Choroid plexus epithelial cell (primary cell): ENCODE measurements at places on chromosomes 12 and 14.
A peak's percentile ranks its signal among the peaks of the same experiment; 100 is the strongest.

GRCh38 chr12:130169256-130169655 is 7.0 kb downstream of the FZD10 start:
- no peak for DNase-seq

GRCh38 chr12:15318841-15319240 is 3.5 kb upstream of the PTPRO start:
- DNase-seq = no peak

DNA sequence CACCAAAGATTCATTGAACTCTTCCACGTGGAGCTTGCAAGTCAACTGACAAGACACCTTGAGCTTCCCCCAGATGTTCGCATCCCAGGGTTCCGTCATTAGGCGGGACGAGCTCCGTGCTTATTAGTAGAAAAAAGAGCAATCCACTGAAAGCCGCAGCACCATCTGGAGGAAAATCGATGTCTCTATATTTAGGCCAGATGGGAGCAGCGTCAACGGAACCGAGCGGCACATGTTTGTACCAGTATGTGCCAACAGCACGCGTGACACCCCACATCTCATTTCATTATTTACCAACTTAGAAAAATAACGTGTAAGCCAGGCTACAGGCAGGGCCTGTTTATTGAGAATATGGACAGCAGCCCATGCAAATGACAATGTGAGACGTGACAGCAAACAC is 45.8 kb upstream of the TMEM132D start:
- DNase-seq = no peak

- DNase-seq = peak; percentile 82
These were observed 47.3 kb upstream of the PAWR start for GRCh38 chr12:79737875-79738718.

- DNase-seq = peak; percentile 99
These were observed 131.5 kb downstream of the GPR135 start for GRCh38 chr14:59333668-59334067.

DNA sequence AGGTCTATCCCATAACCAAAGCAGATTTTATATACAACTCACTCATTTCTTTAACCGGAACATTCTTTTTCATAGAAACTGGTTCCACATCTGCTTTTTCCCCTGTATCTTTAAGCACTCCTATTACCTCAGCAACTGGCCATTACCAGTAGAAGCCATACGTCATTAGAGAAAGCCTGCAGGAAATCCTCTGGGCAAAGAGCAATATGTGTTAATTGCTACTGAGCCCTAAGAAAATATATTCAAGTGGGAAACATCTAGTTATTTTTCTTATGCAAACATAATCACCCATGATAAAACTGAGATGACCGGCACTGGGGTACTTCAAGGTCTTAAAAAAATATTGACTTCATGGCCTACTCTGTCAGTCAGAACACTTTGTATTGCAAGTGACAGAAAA is 28.2 kb upstream of the CPSF6 start:
- DNase-seq = no peak

- no peak for DNase-seq
These were observed 11.2 kb downstream of the HAUS4 start for GRCh38 chr14:22945642-22946041.

GRCh38 chr12:102343361-102344121 is 136.8 kb downstream of the IGF1 start:
- DNase-seq = peak; percentile 5

GRCh38 chr12:90020014-90020413 is 311.4 kb upstream of the ATP2B1 start:
- DNase-seq = no peak

GRCh38 chr12:132522592-132523380 is 32.8 kb downstream of the FBRSL1 start:
- peak; percentile 11 for DNase-seq

DNA sequence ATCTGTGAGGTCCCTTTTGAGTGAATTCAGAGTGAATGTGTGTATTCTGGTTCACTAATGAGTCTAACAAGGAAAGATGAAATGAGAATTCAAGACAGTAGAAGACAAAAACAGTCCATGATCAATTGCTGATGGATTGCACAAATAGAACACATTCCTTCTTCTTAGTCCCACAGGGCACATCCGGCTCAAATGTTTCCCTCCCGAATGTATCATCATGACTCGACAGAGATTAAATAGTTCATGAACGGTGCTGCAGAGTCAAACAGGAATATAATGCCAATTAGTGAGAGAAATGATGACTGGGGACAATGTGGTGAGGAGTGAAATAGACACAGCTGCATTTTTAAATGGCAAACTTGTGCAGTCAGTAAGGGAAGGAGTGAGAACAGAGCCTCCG is 11.5 kb upstream of the SFSWAP start:
- peak; percentile 3 for DNase-seq

DNA sequence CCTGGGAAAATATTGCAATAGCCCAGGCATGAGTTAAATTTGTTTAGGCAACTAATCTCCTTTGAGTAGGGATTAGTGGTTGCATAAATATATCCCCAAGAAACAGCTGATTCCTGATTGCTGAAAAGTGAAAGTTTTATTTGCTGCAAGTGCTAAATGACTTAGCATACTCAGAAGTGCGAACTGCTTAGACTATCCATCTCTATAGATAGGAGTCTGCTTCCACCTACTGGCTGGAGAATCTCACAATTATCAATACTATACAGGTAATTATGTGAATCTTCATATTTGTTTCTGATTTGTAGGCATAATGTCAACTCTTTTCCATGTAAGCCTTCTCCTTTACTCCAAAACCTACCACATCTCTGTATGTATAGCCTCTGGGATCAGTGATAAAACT is 12.0 kb upstream of the SLCO1B3 start:
- peak; percentile 73 for DNase-seq

GRCh38 chr12:117622087-117622486 is 260.7 kb upstream of the NOS1 start:
- DNase-seq = no peak

- DNase-seq = no peak
These were observed 10.8 kb downstream of the BEGAIN start for GRCh38 chr14:100576091-100577085.

- no peak for DNase-seq
These were observed 130.3 kb upstream of the ARID2 start for GRCh38 chr12:45599196-45599595.

GRCh38 chr14:101077481-101078074 is 174.1 kb upstream of the RTL1 start:
- peak; percentile 41 for DNase-seq

GRCh38 chr14:103526247-103526913 is 2.6 kb upstream of the TRMT61A start:
- no peak for DNase-seq

- DNase-seq = no peak
These were observed 245.8 kb upstream of the RMST start for GRCh38 chr12:97216848-97217247.

DNA sequence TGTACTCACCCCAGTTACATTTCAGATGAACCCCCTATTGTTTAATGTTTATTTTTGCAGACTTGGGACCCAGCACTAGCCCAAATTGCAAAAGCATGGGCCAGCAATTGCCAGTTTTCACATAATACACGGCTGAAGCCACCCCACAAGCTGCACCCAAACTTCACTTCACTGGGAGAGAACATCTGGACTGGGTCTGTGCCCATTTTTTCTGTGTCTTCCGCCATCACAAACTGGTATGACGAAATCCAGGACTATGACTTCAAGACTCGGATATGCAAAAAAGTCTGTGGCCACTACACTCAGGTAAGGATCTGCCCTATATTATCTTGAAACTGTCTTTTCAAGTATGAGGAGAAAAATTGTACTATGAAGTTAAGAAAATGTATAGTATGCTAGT is 1.2 kb downstream of the GLIPR1 start:
- peak; percentile 83 for DNase-seq

GRCh38 chr12:30826276-30826675 is 71.5 kb upstream of the CAPRIN2 start:
- no peak for DNase-seq

GRCh38 chr12:94545935-94546771 is 86.5 kb upstream of the CEP83 start:
- DNase-seq = peak; percentile 88

DNA sequence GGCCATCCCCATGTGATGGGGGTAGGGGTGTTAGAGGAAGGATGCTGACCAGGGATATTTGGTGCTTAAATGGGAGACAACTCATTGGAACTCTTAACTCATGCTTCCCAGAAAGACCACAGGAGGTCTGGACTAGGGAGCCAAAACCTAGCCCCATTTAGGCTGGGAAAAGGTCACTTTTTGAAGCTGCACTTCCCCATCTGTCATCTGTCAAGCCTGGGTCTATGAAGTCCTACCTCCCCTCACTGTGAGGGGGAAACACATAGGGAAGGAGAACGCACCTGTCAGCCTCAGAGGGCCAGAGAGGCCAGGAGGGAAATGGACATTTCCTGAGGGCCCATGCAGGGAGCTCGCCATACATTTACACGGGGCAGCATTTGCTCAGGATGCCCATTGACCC is 321.0 kb downstream of the BCL11B start:
- no peak for DNase-seq

DNA sequence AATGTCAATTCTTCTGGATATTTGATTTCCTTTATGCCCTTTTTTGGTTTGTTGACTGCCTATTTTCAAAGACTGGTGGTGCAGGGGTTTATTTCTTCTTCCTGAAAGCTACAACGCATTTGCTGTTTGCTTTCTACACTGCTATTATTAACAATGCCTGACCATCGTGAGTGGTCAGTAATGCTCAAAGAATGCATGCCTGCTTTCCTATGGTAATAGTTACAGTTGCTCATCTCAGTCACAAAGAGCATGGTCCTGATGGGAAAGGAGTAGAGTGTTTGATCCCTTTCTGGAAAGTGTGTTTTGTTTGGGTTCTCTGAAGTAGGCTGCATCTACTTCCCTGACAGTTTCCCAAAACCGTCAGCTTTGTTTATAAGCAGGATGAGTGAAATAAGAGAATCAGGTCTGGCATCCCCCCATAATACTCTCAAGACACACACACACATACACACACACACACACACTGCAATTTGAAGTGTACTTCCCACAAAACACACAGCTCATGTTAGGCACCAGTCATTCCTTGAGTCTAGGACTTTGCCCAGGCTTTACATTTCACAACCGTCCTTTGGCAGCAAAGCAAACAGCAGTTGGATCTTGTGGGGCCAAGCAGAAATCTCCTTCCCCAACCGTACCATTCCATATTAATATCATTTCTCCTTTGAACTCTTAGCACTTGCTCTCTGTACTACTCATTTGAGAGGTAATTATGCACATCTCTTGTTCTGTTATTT is 56.6 kb downstream of the SUDS3 start:
- no peak for DNase-seq

DNA sequence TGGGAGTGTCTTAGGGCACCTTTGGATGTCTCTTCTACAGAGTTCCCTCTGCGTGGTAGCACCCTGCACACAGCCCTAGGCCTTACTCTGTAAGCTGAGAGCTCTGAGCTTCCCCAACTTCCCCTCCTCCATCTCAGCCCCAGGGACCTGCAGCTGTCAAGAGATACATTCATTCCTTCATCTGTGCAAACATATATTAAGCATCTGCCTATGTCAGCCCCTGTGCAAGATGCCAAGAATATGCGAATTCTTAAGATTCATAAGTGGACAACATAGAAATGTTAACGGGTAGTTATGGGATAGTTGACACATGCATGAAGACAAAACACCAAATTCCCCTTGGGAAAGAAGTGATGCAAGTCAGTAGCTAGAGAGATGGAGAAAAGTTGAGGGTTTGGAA is 190.8 kb downstream of the SLC41A2 start:
- no peak for DNase-seq

DNA sequence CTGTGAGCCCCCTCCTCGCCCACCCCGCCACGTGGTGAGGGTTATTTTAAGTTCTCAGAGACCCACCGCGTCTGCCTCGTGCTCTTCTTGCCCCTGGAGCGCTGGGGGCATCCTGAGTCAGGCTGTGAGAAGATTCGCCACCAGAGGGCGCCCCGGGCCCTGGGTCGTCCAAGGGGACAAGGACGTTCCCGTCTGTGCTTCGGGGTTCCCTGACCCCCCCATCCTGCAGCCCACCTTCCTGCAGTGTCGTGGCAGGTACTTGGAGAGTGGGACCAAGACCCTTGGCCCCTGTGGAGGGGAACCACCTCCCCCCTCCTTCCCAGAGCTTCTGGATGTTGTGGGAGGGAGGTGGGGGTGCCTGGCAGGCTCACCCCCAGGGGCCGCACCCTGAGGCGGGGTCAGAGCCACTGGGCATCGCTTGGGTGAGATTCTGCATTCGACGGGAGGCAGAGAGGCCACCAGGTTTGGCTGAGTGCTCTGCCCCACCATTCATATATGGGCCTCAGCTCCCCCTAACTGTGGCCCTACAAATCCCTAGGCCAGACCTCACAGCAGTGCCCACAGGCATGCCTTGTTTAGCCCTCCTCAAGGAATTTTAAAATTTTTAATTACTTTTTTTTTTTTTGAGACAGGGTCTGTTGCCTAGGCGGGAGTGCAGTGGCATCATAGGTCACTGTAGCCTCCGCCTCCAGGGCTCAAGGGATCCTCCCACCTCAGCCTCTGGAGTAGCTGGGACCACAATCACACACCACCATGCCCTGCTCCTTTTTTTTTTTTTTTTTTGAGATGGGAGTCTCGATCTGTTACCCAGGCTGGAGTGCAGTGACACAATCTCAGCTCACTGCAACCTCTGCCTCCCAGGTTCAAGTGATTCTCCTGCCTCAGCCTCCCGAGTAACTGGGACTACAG is 17.0 kb downstream of the RHOF start:
- DNase-seq = peak; percentile 60

- no peak for DNase-seq
These were observed 6.8 kb downstream of the PRPH start for GRCh38 chr12:49301760-49302159.

DNA sequence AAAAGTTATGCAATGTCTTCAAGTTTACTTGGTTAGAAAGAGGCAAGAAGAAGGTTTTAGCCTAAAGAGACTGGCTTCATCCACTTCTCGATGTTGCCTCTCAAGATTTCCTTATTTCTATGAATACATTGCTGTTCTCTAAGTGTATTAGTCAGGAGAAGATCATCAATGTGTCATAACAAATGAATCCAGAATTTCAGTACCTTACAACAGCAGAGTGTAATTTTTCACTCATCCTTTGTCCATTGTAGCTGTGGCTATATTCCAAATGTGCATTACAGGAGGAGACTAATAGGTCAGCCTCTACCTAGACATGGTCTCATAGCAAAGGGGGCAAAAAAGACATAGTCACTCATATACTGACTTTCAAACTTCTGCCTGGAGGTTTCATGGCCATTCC is 579.1 kb downstream of the PRKD1 start:
- no peak for DNase-seq
